ENCODE measurements at places on chromosomes 2 and 18.

GRCh38 chr2:38192976-38193375 lies 117.0 kb upstream of the CYP1B1 start:
- no peak for DNase-seq

- no peak for DNase-seq
Observed at GRCh38 chr2:205696927-205697441, 14.7 kb downstream of the NRP2 start.

DNA sequence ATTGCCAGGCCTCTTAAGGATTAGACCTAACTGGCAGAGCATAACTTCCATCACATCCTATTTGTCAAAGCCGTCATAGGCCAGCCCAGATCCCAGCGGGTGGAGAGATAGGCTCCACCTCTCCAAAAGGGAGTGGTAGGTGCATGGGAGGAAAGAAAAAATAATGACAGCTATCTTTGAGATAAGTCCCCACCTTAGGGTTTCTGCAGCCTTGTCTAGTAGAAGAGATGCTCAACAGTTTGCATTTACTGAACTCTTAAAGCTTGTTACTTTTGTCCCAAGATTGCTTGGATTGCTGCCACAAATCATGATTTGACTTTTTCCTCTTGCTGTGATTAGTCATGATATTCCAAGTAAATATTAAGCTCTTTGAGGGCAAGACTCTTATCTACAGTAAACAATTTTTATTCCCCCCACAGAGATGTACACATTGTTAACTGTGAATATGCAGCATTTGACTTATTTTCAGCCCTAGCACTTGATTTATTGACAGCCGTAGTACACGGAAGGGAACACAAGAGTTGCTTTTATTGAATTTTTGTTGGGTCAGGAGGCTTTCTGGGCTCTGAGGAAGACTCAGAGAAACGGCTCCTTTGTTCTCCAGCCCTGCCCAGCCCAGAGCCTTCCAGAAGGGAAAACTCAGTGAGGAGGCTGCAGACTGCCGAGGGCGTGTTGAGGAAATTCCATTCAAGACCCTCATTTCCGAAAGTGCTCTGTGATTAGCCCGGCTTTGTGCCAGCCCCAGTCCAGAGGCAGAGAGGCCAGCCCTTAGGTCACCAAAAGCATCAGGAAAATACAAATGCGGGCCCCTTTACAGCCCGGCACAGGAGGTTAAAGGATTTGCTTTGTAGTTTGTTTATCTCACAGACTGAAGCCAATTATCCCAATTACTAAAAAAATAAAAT lies 75.5 kb upstream of the ZNF532 start:
- peak; percentile 15 for DNase-seq

- no peak for DNase-seq
Observed at GRCh38 chr2:11534071-11534745, 363 bp downstream of the GREB1 start.

- DNase-seq: peak; percentile 67
Observed at GRCh38 chr2:62631160-62632085, 74.1 kb upstream of the EHBP1 start.

DNA sequence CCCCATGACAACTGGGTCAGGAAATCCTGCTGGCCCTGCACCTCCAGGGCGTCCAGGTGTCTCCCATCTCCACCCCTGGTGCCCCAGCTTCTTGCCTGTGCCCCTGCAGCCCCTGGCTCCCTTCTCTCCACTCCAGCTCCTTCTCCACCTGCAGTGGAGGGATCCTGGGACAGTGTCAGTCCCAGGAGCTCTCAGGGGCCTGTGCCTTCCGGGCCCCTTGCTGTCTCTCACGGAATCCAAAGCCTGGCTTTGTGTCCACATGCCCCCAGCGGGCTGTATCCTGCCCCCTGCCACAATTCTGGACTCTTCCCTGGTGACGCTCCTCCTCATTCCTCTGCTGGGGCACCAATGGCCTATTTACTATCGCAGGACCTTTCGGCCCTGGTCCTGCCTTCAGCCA lies 58.2 kb downstream of the MYT1L start:
- no peak for DNase-seq

GRCh38 chr2:215901796-215902195 lies 111.6 kb downstream of the MREG start:
- no peak for DNase-seq

- DNase-seq: no peak
Observed at GRCh38 chr2:239626961-239627592, 226.3 kb upstream of the HDAC4 start.

DNA sequence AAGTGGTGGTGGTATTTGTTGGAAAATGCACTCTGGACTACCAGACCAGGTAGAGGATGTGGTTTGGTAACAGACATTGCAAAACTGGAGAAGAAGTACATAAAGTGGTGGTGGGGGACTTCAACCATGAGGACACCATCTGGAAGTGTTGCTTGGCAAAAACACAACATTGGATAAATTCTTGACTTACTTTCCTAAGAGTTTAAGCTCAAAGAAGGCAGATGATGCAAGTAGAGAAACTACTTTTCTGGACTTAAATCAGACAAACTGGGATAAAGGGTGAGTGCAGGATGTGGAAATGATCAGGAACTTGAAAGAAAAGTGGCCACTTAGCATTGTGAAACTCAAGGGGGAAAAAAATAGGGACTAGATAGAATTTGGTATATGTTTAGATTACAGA lies 487.4 kb downstream of the ZEB2 start:
- DNase-seq: no peak

DNA sequence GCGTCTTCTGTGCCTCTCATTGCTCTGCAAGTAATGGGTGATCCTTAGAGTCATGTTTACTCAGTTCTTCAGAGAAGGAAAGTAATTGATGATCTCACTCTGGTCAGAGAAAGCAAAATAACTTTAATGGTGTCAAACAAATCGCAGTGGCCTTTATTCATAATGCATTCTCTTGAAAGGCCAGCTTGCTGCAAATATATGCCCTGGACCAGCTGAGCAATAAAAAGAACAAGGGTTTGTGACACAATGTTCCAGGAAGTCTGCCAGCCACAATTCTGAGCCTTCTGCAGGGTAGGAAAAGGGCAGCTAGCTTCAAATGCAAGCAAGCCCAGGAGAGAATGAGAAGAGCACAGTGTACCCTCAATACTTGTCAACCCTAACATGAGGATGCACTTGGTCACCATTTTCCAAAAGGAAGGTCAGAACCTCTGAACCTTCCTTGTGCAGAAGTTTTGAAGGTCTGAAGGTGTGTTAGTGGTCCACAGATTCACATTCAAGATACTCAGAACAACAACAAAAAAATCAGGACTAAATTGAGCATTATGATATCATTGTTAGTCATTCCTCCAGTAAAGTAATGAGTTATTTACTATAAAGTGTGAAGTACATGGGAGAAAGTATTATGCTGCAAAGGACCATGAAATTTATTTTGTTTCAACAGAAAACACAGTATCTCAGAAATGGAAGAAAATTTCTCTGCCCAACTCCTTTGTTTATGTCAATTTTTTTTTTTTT lies 355.6 kb downstream of the PAX3 start:
- DNase-seq: no peak

DNA sequence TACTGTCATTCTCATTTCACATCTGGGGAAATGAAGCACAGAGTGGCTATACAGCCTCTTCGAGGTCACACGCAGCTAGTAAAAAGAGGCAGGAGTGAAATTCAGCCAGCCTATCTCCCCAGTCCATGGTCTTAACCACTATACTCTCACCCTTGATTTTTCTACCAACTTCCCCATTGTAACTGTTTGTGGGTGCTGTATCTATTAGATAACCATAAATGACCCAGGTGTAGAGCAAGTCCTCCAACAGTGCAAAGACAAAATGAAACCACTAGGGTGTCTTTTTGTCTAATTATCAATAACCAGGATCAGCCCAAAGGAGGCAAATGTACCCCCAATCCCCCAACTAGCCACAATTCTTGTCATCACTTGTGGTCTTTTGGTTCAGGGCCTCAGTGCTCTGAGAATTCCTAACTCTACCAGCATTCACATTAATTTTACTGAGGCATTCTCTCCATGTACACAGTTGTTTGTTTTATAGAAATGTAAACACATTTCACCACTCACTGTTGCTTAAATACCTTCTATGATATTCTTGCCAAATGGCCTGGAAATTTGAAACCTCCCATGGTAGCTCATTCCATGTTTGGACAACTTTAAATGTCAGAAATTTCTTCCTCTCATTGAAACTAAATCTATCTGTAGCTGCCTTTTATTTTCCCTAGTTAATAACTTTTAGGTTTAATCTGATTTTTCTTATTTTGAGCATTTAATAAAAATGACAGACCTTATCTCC lies 58.7 kb downstream of the SLC40A1 start:
- peak; percentile 75 for DNase-seq

- peak; percentile 10 for DNase-seq
Observed at GRCh38 chr2:198054299-198054698, 249.9 kb downstream of the PLCL1 start.

DNA sequence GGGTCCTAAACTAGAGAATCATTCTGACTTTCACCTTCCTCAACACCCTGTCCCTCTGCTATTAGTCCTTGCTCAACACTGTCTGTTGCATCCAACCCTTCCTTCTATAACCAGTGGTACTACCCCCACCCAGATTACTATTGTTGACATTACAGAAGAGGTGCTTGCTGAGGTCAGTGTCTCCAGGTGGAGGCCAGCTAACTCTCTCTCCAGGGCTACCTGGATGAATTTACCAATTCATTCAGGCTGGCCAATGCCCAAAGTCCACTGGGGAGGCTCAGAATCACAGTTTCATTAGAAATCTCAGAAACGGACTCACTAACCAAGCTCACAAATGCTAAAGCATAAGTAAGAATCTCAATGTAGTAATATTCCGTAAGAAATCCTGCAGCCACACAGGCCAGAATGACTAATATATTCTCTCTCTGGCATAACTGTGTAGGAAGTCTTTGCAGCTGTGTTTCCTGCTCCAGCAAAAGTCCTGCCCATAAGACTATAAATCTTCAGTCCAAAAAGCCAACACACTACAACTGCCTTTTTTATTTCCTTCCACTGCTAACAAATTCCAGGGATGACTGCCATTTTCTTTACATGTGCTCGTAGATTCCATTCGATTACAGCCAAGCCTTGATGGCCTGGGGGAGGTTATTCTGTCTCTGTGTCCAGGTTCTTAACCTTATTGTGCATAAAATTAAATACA lies 10.0 kb upstream of the TTR start:
- peak; percentile 34 for DNase-seq

DNA sequence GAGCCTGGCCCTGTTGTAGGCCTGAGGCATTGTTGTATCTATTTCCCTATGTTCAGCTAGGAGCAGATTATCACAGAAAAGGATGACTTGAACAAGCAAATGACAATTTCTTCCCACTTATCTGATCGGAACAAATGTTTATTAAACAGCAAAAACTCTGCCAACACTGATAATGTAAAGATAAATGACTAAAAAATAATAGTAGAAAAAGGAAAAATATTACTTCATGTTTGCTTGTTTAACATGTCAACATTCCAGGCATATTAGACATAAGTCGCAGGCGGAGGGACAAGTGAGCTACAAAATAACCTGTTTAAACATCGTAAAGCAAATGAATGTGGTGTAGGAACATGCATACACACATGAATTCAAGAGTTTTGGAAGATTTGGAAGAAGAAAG lies 257.9 kb downstream of the TMX3 start:
- DNase-seq: peak; percentile 1

DNA sequence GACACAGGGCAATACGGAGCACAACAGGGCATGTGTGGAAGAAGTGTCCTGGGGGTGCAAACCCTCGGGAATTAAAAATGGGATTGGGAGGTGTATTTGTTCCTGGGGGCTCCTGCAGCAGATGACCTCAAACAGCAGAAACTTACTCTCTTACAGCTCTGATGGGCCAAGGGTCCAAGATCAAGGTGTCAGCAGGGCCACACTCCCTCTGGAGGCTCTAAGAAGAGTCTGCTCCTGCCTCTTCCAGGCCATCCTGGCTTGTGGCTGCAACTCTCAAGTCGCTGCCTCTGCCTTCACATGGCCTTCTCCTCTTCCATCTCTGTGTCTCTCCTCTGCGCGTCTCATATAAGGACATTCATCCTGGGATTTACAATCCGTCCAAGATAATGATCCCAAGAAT lies 12.4 kb upstream of the SPATA3 start:
- DNase-seq: no peak

GRCh38 chr2:70939001-70939838 lies 3.5 kb downstream of the ATP6V1B1 start:
- no peak for DNase-seq

DNA sequence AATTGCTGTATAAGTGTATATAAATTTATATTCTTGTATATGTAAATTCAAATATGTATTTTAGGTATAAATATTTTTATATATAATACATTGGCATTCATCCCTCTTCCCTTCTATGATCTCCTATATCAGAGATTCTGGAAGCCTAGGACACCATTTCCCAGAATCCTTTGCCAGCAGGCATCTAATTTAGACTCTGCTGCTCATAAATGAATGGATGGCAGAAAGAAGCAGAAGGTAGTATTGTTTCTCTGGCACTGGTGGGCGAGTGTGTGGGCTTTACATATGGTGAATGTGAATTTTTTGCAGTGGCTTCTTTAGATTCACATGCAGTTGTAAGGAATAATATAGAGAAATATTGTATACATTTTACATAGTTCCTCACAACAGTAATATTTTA lies 215.2 kb upstream of the THSD7B start:
- no peak for DNase-seq

GRCh38 chr2:223532161-223532560 lies 70.0 kb downstream of the SCG2 start:
- DNase-seq: no peak

GRCh38 chr2:32182667-32183066 lies 17.0 kb downstream of the SLC30A6 start:
- DNase-seq: no peak

GRCh38 chr2:173288561-173288960 lies 66.1 kb upstream of the CDCA7 start:
- DNase-seq: no peak

GRCh38 chr18:59569390-59569791 lies 127.8 kb downstream of the CCBE1 start:
- DNase-seq: no peak

GRCh38 chr2:147603447-147603846 lies 241.4 kb upstream of the ACVR2A start:
- no peak for DNase-seq

DNA sequence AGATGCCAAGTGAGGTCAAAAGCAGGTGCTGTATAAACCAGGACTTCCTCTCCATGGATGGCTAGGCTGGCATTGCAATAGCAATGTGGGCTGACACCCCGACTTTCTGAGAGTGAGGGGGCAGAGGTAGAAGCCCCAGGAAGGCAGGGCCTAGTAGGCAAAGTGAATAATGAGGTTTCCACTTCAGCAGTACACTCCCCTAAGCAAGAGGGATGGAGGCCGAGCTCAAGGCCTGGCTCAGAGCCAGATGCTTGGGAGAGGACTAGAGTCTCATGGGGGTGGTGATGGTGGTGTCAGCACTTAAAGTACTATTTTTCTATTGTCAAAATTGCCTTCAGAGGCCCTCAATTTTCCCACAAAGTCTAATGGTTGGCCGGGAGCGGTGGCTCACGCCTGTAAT lies 41.6 kb upstream of the HK2 start:
- no peak for DNase-seq

- peak; percentile 25 for DNase-seq
Observed at GRCh38 chr2:37767959-37768925, 96.8 kb upstream of the CDC42EP3 start.

DNA sequence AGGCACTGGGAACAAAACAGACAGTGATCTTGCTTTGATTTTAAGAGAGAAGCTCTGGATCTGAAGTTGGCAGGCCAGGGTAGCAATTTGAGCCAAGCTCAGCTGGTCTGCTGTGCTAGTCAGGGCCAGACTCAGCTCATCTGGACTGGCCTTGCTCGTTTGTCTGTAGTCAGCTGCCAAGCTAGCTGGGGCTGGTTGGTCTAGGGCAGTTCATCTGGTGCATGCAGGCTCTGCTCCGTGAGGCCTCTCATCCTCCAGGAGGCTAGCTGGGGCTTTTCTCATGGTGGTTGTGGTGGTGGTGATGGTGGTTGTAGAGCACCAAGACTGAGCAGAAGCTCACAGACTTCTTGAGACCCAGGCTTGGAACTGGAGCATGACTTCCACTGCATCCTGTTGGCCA lies 10.3 kb downstream of the FBLN7 start:
- no peak for DNase-seq
